ENCODE measurements at places on chromosomes 3 and 15.

DNA sequence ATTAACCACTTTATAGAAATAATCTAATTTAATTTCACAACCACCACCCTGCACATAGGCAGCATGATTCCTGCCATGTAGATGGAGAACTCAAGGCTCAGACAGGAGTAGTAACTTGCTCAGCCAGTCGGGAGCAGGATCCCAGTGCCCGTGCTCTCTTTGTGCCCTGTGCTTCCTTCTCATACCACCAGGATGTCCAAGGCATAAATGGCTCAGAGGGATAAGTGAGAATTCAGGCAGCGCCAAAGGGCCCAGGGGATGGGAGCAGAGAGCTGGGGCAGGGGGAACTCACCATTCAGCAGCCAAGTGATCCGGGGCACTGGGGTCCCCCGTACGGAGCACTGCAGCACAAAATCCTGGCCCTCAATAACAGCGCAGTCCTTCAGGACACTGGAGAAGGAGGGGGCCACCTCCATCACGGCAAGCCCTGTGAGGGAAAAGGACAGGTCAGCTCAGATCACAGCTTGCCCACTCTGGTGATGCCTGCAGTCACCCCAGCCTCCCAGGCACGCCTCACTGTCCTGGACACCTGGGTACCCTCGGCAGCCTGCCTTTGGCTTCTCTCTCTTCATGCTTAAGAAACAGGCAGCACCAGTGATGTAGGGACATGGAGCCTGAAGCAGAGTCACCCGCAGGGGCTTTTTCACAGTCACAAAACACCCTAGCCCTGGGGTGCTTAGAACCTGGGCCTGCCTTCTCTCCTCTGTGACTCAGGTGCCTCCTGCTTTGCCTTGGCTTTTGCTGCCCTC, 141.0 kb upstream of the HACD2 start:
- DNase-seq = no peak

DNA sequence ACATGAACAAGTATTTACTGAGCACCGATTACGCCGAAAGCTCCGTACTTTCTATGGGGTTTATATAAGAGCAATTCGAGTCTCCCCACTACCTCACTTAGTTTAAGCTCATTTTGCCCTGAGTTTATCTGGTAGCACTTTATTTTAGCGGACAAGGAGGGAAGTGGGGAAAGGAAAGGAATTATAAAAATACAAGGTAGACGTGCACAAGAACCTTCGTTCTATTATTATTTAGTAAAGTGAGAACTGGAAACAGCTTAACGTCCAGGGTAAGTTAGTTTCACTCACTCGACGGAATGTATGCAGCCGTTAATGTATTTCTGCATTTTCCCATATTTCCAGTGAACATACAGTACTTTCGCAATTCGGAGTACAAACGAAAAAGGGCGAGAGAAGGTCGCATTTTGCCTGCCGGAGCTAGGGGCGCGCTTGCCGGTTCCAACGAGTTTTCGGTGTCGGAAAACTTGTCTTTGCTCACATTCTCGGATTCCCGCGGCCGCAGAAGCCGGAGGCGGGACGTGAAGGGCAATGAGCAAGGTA, 1.2 kb upstream of the STT3B start:
- DNase-seq = no peak

- DNase-seq = no peak
Observed at GRCh38 chr15:67202991-67203390, 51.5 kb downstream of the AAGAB start.

DNA sequence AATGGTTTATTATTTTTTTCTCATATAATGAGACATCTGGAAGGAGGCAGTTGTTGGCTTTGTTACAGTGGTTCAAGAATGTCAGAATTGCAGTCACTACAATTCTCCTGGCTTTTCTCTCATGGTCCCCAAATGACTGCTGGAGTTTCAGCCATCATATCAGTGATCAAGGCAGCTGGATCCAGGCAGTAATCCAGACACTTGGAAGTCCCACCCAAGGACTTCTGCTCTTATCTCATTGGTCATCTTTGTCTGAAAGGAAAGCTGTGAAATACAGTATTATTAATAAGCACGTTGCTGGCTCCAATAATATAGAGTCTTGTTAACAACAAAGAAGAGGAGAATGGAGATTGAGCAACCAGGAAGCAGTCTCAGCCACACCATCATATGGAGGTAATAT, 22.9 kb upstream of the MED12L start:
- DNase-seq = no peak
